Stimulated activated memory B cell treated with anti-CD40 and anti-IgM and Interleukin-4, amounts not matched to agents 10 μg/mL and 1 μg/mL and 100 μg/mL, for 72 hours (primary cell): ENCODE measurements at places on chromosomes 2 and 18.

DNA sequence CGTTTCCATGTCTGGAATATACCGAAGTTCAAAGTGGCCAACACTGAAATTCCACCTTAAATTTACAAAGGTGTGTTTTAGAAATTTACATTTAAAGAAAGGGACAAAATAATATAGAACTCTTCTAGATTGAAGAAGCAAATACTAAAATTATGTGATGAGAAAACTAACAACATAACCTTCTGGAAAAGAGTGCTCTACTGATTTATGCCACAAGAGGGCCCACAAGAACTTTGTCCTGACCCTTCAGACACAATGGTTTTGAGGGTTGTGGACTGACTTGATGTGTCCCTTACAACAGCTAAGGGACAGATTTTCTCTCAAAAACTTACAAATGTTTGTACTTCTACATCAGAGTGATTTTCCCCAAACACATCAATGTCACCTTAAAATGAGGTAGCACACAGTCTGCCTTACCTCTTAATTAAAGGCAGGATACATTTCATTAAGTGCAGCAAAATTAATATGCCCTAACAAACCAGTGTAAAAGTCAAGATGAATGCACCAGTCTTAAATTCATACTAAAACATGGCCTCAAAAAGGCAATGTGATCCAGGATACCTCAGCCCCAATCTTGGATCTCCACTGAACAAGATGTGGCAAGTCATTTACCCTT lies 36.2 kb downstream of the EIF2AK3 start:
- no peak for ATAC-seq

DNA sequence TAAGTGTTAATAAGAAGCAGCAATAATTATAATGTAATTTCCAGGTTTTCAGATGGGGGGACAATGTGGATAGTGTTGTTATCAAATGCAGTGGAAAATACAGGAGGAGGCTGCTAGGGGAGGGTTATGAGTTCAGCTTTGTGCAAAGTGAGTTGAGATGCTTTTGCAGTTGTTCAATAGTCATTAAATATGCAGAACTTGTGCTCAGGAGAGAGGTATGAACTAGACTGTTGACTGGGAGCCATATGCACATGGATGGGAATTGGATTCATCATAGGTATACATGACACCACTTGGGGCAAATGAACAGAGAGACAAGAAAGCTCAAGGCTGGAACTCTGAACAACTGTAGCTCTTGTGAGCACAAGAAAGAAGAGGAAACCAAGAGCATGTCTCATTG lies 182.1 kb upstream of the PID1 start:
- no peak for ATAC-seq

DNA sequence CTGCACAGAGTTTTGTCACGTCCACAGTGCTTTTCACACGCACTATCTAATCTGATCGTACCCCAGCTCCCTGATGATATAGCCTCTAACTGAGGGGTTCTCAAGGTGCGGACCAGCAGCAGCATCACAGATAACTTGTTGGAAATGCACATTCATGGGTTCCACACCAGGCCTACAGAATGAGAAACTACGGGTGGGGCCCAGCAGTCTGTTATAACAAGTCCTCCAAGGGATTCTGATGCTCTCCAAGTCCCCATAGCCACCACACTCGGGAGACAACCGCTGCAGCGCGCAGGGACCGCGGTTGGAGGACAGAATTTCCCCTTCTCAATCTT lies 745 bp upstream of the BZW1 start:
- no peak for ATAC-seq

- ATAC-seq = no peak
These were observed 334.6 kb upstream of the LYPD1 start for GRCh38 chr2:133004623-133005022.

GRCh38 chr18:10522574-10522973 lies 3.3 kb upstream of the NAPG start:
- ATAC-seq = no peak

DNA sequence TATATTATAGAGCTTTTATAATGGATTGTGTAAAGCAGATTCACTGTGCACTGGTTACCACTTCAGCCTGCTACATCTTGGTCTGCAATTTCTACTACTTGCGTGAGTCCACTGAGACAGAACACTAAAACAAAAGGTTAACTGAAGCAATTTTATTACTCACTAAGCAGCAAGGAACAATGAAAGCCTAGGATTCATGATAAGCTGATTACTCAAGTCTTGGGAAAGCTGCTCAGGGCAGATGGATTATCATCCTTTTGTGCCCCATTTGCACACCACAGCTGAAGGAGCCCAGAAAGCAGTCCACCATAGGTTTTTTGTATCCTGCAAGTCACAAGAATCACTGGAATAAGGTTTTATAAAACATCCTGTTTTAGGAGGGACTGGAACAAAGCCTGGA lies 1215.2 kb upstream of the TMEFF2 start:
- no peak for ATAC-seq

- no peak for ATAC-seq
These were observed 136.4 kb downstream of the HDAC4 start for GRCh38 chr2:239264492-239264837.

GRCh38 chr2:241199897-241200821 lies 11.7 kb downstream of the ANO7 start:
- no peak for ATAC-seq

GRCh38 chr18:12579775-12580174 lies 78.1 kb downstream of the SPIRE1 start:
- ATAC-seq = no peak

DNA sequence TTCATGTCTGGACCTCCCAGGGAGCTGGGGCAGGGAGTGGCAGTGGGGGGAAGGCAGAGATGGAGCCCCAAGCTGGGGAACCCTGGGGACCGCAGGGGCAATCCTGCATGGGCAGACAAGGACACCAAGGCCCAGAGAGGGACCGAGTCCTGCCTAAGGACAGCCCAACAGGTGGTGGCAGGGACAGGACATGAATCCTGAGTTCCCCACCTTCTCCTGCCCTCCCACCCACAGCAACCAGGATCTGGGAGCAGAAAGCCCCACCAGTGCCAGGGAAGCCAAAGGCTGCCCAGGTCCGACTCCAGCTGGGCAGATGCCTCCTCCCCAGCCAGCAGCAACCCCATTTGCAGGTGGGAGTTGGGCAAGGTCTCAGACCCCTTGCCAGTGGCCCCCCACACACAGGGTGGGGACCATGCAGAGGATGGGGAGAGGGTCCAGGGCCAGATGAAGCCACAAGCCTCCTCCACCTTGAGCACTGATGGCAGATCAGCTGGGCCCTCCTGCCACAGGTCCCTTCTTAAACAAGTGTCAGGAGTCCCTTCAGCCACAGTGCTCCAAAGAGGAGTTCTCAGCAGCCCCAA lies 6.3 kb downstream of the ADRA2B start:
- ATAC-seq = no peak

GRCh38 chr2:55887901-55888624 lies 35.5 kb downstream of the EFEMP1 start:
- no peak for ATAC-seq

DNA sequence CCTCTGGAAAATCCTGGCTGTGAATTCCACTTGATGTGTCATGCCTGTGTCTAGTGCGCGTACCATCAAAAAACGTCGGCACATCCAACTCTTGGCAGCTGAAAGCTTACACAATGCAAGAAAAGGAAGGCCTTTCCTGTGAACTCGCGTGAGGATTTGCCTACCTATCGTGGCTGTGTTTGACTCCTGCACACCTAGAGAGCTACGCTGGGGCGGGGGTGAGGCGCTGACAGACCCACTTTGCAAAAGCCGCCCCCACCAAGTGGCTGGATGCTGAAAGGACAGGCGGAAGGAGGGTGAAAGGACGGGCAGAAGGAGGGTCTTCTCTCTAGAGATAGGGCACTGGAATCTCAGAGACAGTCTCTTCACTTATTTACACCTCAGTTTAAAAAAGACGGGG lies 270.1 kb downstream of the EIPR1 start:
- ATAC-seq = no peak

DNA sequence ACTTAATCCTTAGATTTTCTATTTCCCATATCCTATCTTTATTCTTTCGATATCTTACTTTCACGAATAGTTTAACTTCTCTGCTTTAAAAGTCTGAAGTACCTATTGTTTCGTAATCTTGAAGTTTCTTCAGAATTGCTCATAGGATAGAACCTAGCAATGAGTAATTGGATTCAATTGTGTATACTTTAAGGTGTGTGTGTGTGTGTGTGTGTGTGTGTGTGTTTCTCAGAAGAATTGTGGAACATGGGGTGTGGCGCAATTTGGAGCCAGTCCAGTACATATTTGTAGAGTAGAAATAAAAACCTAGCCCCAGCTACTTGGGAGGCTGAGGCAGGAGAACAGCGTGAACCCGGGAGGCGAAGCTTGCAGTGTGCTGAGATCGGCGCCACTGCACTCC lies 897.6 kb downstream of the BCL11A start:
- ATAC-seq = no peak

GRCh38 chr18:36073676-36074075 lies 6.3 kb upstream of the RPRD1A start:
- ATAC-seq = no peak

DNA sequence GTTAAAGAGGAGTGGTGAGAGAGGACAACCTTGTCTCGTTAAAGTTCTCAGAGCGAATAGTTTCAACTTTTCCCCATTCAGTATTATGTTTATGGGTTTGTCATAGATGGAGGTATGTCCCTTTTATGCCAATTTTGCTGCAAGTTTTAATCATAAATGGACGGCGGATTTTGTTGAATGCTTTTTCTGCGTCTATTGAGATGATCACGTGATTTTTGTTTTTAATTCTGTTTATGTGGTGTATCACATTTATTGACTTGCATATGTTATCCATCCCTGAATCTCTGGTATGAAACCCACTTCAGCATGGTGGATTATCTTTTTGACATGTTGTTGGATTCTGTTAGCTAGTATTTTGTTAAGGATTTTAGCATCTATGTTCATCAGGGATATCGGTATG lies 1123.8 kb upstream of the KLHL29 start:
- ATAC-seq = no peak

- no peak for ATAC-seq
These were observed 4.3 kb downstream of the POLR2D start for GRCh38 chr2:127853671-127854070.

GRCh38 chr2:29894822-29895614 lies 26.4 kb downstream of the ALK start:
- ATAC-seq = no peak

DNA sequence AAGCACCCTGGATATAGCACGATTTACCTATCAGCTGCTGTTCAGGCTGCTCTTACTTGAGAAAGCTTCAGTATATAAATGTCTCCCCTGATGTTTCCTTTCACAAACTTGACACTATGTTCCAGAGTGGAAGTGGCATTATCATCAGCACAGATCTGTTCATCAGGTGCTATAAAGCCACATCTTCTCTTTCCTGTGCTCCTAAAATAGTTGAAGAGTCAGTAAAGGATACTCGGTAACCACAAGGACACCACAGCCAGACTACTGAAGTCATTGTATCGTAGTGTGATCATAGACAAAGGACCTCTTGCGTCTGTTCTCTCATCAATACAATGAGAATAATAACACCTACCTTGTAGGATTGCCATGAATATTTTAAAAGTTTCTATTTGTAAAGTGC lies 841.0 kb upstream of the CELF4 start:
- no peak for ATAC-seq

DNA sequence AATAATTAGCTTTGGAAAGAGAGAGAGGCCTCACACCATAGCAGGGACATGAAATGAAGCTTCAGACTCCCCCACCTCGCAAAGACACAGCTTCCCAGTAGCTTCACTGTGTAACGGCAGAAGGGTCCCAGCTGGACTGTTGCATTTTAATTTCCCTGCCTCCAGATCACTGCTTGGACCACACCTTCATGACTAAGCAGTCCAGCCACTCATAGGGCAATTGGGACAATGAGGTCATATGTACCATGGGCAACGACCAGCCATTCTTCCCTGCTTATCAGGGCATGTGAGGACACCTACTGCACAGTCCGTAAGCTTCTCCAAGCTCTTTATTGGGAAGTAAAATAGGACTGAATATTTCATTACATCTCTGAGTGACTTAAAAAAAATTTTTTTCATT lies 183.0 kb downstream of the MREG start:
- ATAC-seq = no peak

GRCh38 chr2:147937744-147938349 lies 82.7 kb downstream of the ORC4 start:
- ATAC-seq = no peak

GRCh38 chr2:155368934-155369333 lies 670.4 kb downstream of the KCNJ3 start:
- ATAC-seq = no peak

- ATAC-seq = no peak
These were observed 15.5 kb downstream of the GEMIN6 start for GRCh38 chr2:38793511-38793910.

GRCh38 chr18:23487738-23488570 lies 15.4 kb upstream of the RMC1 start:
- peak; percentile 92 for ATAC-seq

DNA sequence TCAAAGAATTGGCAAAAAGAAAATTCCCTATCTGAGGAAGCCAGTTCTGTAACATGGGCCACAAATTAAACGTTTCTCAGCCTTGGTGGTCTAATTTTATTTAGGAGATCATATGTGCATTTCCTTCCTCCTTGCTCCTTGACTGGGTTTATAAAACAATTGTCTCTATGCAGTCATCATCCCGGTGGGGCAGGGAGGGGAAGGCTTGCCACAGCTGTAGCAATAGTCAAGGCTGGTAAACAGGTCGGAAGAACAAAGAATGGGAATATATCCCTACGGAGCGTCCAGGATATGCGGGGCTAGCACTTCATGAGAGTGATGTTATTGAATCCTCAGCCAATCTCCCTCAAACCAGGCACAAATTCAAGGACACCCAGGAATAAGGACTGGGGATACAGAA lies 143.8 kb downstream of the RNF152 start:
- ATAC-seq = no peak

DNA sequence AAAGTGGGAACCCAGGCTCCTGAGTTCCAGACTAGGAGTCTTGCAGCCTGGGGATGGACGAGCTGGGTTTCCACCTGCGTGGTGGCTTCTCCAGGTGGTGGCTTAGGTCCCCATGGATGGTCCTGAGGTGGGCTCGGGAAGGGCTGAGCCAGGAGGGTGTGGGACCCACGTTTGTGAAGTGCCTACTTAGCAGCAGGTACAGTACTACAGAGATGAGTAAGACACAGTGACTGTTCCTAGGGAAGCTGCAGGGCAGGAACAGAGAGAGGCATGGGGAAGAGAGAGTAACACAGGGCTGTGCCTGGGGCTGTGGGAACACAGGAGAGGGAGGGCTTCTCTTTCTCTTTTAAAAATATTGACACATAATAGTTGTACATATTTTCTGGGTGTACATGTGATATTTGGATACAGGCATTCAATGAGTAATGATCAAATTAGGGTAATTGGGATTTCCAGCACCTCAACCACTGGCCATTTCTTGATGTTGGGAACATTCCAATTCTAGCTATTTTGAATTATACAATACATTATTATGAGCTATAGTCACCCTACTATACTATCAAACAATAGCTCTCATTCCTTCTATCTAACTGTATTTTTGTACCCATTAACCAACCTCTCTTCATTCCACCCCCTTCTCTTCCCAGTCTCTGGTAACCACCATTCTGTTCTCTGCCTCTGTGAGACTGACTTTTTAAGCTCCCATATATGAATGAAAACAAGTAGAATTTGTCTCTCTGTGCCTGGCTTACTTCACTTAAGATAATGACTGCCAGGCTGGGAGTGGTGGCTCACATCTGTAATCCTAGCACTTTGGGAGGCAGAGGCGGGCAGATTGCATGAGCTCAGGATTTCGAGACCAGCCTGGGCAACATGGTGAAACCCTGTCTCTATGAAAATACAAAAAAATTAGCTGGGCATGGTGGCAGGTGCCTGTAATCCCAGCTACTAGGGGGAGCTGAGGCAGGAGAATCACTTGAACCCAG lies 15.0 kb downstream of the TOGARAM2 start:
- ATAC-seq = no peak

GRCh38 chr2:181780047-181780651 lies 99.8 kb upstream of the NEUROD1 start:
- peak; percentile 37 for ATAC-seq

- ATAC-seq = no peak
These were observed 8.6 kb downstream of the CLASP1 start for GRCh38 chr2:121640380-121641316.
